ENCODE measurements at places on chromosomes 6 and 20.

DNA sequence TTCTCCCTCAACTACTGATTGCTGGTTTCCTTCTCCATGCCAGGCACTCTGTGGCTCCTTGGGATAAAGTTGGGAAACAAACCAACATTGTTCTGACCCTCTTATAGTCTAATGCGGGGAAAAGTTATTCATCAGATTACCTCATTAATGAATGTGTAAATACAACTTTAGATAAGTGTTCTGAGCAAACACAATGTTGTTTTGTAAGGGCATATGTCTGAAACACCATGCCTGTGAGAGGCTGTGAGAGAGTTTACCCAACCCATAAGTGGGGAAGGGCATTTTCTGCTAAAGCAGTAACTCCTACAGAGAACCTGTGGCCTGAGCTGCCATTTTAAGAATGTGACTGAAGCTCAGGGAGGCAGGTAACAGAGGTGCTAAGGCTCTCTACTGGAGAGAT is 283.5 kb downstream of the KHDC1L start:
- DNase-seq, result no peak

DNA sequence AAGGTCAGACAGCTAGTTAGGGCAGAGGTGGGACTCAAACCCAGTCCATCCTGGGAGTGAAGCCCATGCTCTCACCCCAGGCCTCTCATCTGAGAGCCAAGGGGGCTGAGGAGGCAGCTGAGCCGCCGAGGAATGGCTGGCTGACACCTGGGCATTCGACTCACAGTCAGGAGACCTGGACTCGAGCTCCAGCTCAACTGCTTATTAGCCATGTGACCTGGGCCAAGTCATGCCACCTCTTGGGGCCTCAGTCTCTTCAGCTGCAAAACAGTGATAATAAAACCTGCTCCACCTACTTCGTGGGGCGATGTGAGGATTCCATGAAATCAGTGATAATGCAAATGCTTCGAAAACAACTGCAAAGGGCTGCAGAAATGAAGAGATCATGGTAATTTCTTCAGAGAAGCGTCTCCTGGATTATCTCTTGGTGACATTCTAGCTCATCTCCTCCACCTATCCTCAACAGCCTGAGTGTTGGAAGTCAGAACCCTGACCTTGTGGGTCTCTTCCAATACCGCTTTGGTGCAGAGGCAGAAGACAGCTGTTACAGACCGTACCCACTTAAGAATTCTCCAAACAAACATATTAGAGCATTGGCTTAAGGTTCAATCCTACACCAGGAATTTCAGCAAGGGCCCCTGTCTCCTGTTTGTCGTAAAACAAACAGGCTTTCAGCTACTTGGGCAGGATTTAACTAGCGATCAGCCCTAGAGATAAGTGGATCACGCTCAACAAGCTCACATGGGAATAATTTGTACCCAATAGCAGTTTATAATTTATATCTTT is 60.0 kb upstream of the PIM1 start:
- DNase-seq, result no peak

GRCh38 chr6:33794910-33795623 is 6.1 kb upstream of the LEMD2 start:
- DNase-seq, result no peak

- no peak for DNase-seq
Observed at GRCh38 chr6:14927398-14927797, 318.5 kb upstream of the JARID2 start.

DNA sequence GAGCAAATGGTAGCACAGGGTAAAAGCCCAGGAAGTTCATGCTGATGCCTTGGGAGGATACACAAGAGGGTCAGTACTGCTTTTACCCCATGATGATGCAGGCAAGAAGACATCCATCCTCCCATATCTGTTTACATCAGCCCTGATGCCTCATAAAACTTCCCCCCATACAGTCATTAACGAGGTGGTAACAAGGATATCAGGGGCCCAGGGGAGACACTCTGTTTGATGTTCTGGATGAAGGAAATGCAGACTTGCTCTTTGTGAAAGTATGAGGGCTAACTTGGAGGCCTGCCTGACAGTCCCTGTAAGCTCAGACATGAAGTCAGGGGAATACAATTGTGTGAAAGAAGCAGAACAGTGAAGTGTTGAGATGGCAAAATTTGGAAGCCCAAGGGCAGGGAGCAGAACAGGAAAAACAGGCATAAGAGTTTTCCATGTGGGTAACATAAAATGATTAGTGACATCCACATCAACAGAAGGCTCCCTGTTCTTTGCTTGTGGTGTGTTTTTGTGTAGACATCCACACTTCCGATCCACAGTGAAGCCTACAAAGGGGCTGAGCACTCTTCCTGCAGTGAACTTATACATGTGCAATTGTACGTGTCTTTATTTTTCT is 813.4 kb downstream of the MAFB start:
- DNase-seq, result no peak

GRCh38 chr6:15408008-15408407 is 162.1 kb downstream of the JARID2 start:
- no peak for DNase-seq

- DNase-seq, result no peak
Observed at GRCh38 chr6:4346659-4347333, 211.4 kb upstream of the ECI2 start.

GRCh38 chr20:32792316-32792715 is 27.4 kb upstream of the MAPRE1 start:
- no peak for DNase-seq

GRCh38 chr6:112639391-112639831 is 292.3 kb downstream of the RFPL4B start:
- DNase-seq, result no peak

- DNase-seq, result no peak
Observed at GRCh38 chr6:121222656-121223055, 111.6 kb downstream of the TBC1D32 start.

- DNase-seq, result no peak
Observed at GRCh38 chr6:14585689-14586088, 468.1 kb downstream of the CD83 start.

DNA sequence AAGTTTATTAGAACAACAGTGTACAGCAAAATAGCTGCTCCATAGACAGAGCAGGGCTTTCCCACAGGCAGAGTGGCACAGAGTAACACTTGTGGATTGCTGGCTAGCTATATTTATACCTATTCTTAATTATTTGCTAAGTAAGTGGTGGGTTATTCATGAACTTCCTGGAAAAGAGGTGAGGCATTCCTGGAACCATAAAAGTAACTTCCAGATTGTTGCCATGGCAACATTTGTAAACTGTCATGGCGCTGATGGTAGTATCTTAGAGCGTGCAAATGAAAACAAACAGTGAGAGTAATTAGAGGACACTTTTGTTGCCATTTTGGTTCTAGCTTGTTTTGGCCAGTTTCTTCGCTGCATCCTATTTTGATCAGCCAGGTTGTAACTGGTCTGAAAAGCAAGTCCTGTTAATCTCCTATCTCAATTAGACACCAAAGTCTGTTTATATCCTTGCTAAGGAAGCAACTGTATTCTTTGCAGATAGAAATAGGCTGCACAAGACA is 23.9 kb downstream of the DEFB114 start:
- DNase-seq, result no peak

DNA sequence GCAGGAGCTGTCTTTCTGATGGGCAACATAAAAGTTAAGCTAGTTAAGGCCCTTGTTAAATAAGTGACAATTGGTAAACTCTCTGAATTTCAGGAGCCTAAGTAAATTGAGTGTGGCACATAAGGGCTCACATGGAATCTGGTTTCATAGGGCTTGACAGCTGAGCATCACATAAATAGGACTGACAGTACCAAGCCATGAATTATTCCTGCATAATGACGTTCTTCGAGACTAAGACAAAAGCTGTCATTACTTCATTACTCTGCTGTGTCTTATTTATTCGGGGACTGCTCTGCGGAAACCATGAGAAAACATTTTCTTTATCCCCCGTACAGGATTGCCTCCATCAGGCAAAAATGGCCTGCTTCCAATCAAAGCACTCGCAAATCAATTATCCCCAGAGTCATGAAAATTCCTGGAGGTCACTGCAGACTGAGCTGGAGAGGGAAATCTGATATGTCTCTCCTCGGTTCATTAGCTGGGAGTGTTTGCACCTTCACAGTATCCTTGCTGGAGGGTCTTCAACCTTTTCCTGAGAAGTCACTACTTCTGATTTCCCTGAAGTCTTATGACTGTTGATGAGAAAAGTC is 311.4 kb downstream of the CDH26 start:
- DNase-seq, result no peak

GRCh38 chr6:7200598-7201443 is 93.1 kb downstream of the RREB1 start:
- DNase-seq, result no peak

DNA sequence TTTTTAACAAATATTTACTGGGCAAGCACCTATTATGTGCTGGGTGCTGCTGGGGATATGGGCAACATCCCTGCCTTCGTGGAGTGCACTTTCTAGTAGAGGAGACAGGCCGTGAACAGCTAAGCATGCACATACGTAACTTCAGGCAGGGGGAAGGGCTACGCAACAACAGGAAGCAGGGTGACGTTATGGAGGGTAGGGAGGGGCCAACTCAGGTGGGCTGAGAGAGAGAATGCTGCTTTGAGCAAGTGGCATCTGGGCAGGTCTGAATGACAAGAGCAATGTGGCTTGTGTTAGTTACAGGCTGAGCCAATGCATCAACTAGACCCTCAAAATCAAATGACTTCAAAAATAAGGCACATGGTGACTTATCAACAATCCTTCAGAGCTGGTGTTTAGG is 112.1 kb downstream of the CDC5L start:
- DNase-seq, result no peak

GRCh38 chr6:1621070-1621701 is 11.5 kb downstream of the FOXC1 start:
- no peak for DNase-seq

GRCh38 chr20:10970109-10970508 is 296.3 kb upstream of the JAG1 start:
- DNase-seq, result no peak

DNA sequence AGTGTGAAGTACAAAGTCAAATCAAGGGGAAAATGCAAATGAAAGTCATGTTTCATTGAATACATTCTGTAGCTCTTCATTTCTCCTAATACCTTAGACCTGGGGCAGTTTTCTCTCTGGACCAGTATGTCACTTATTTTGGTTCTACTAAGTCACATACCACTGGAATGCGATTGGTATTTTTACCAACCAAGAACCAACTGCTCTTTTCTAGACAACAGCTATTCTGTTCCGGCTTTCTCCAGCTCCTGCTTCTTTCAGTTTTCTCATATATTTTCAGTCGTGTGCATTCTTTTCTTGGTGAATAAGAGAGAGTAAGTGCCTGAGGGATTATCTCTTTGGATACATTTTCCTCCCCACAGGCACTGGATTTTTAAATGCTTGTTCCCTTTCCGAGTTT is 39.2 kb upstream of the SPACA1 start:
- DNase-seq, result no peak

DNA sequence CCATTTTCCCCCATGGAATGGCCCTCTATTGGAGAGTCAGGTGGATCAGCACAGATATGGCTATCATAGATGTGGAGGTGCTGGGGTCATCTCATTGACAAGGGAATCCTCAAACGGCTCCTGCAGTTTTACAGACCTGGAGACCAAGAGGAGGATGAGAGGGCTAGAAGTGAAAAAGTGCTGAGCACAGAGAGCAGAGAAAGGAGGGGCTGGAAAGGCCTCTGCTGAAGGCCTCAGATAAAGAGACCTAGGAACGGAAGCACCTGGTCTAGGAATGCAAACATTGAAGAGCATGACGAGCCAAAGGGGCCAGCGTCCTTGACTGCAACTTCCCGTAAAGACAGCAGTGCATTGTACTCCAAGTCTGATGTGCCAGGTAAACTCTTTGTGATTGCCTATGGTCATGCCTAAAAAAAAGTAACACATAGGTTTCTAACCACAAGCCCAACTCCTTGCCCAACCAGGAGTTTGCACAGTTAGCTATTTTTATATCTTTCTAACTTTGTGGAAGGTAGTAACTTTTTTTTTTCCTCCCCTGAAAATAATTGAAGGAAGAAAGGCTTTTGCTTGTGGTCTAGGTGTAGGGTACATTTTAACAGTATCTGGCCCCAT is 15.2 kb downstream of the RSPH4A start:
- DNase-seq, result no peak

DNA sequence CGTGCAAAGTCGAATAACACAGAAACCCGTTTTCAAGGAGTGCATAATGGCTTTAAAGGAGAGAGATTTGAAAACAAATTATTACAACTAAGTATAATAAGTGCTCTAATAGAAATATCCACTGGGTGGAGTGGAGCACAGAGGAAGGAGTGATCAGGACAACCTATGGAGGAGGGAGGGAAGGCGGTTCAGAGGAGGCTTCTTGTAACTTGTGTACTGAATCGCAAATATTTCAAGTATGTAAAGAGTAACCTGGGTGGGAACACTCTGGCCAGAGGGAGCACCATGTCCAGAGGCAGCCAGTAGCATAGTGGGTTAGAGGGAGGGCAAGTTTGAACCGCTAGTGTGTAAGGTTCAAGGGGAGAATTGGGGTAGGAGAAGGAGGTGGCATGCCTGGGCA is 21.6 kb upstream of the TNFAIP3 start:
- DNase-seq, result no peak

- no peak for DNase-seq
Observed at GRCh38 chr20:32858189-32858588, 534 bp upstream of the EFCAB8 start.

DNA sequence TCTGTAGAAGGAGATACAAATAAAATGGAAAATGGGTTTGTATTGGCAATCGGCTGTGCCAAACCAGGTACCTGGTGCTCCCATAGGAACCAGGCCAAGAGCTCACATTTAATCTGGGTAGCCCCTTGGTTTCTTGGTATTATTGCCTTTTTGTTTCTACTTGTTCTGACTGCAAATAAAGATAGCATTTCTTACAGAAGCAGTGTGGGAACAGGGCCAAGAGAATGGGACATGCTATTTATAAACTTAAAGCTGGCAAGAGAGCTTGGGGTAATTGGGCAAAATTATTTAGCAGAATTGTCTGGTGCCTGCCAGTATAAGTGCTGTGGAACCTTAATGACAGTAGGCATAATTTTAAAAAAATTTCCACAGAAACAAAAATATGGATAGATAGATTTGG is 113.5 kb upstream of the GLP1R start:
- no peak for DNase-seq

- DNase-seq, result no peak
Observed at GRCh38 chr20:47664068-47664437, 121.2 kb downstream of the SULF2 start.

- no peak for DNase-seq
Observed at GRCh38 chr6:157546321-157546720, 165.3 kb downstream of the ZDHHC14 start.

- no peak for DNase-seq
Observed at GRCh38 chr20:9319687-9320384, 194.6 kb upstream of the LAMP5 start.

- no peak for DNase-seq
Observed at GRCh38 chr6:10413262-10413849, 1.5 kb downstream of the TFAP2A start.

DNA sequence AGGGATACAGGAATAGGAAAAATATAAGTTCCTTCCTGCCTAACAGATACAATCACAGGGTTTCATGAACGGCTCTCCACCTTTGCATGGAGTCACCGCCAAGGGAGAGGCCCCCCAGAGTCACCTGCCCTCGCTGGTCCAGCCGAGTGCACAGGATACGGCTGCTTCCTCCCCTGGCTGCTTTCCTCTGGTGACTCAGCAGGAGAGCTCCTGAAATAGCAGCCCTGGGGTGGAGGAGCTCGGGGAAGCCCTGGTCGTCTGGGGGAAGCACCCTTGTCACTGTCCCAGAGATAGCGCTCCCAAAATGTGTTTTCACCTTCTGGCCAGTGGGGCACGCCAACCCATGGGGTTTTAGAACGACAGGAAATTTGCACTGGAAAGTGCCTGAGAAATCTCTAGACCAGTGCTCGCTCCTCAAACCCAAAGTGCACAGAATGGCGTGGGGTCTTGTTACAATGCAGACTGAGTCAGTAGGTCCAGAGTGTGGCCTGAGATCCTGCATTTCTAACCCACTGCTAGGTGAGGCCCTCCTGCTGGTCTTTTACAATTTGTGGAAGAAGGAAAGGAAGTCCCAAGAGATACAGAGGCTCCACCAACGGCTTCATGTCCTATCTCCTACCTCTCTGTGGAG is 35.9 kb upstream of the FAM50B start:
- DNase-seq, result no peak
